HT-29 (cell line): ENCODE measurements at places on chromosomes 12 and 14.

DNA sequence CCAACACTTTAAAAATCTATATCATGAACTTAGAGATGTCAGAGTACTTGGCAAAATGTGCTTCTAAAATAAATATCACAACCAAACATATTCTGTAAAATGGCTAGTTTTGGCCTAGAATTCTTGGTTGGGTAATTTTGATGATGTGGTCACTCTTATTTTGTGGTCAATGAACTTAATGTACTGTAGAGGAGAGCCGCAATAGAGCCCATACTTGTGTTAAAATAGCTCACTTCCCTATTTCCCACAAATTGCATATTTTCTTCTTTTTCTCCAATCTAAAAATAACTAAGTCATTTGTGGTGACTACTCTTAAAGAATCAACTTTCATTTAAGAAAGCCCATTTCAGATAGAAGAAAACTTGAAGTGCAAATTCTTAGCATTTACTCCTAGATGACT lies 619.4 kb downstream of the CCER1 start:
- DNase-seq = no peak

GRCh38 chr12:57096099-57096572 lies 7.2 kb downstream of the NAB2 start:
- peak; percentile 48 for DNase-seq

DNA sequence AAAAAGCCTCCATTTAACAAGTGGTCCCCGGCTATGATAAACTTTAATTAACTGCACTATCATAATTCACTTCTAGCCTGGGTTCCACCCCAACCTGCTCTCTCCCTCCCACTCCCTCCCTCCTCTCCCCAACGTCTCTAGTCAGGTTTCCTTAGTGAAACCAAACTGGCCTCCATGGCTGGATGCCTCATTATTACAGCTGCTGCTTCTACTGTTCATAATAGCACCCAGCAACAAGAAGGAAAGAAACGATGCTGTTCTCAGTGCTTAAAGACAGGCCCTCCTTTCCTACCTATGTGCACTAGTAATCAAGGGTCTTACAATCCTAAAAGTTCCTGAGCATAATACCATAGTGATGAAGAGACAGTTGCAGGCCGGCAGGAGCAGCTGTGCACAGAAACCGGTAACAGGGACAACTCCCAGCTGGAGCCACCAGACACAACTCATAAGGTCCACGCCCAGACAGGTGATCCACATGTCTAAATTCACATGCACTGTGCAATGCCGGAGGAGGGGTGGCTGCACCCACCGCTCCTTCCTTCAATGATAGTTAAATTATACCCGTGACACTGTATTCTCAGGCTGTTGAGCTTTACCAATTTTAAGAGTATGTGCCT lies 6.2 kb downstream of the IRF2BPL start:
- DNase-seq = no peak

GRCh38 chr14:105745433-105746123 lies 219.2 kb downstream of the TMEM121 start:
- no peak for DNase-seq

DNA sequence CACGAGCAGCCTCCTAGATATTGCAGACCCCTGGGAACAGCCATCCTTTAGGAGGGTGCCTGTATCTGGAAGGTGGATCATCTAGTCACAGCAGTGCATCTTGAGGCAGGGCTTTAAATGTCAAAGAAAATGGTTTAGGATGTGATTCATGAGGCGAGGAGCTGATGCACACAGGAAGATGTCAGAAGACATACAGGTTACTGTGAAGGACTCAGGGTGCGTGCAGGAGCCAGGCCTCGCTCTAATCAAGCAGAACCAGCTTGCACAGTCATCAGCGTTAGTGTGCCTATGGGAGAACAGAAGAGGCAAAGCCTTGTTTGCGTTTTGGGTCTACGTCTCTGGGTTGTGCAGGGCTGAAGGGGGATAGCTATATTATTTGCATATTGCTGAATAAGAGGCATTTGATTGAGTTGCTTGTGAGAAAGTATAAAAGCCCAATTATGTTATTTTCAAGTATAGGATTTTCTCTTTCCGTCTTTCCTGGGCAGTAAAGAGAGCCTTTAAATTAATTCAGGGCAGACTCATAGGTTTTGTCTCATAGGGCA lies 77.3 kb upstream of the RPH3A start:
- DNase-seq = no peak

GRCh38 chr12:5230861-5231260 lies 187.2 kb downstream of the KCNA5 start:
- DNase-seq = no peak

DNA sequence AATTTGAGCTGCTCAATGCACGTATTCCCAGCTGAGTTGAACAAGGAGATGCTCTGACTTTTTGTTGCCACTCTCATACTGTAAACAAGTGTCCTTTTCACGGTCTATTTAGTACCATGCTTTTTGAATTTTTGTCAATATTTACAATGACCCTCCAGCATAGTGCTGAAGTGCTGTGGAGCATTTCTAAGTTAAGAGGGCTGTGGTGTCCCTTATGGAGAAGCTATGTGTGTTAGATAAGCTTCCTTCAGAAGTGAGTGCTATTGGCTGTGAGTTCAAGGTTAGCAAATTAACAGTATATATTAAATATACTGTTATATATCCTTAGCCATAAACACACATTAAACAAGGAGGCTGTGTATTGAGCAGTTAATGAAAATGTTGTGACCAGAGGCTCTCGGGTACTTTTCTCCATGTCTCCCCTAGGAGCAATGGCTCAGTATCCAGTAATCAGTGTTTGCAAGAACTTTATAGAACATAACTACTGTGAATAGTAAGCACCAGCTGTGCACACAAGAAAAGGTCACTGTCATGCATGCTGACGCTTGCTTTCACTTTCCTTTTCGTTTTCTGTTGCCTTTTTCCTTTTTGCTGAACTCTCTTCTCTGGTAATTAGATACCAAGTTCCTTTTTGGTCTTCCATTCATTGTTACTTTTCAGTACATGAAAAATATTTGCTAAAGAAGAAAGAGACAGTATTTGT lies 187.2 kb upstream of the NEDD1 start:
- DNase-seq = peak; percentile 3

DNA sequence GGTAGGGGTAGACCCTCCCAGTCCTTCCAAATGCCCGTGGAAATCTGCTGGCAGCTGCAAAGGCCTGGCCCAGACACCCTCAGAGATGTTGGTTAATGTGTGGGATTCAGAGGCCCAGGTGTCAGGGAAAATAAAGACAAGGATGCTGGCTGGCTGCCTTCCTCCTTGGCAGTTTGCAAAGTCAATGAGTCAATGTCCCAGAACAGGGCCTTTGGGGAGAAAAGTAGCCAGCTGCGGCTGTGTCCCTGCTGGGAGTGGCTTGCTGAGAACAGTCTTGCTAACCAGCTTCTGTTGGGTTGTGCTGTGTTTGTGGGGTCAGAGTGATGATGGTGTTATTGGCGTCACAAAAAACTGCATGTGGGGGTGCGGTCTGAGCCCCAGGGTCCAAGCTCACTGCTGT lies 29.2 kb downstream of the GLRX5 start:
- DNase-seq = no peak
